DND-41 (cell line): ENCODE measurements at places on chromosomes 11 and 22.

DNA sequence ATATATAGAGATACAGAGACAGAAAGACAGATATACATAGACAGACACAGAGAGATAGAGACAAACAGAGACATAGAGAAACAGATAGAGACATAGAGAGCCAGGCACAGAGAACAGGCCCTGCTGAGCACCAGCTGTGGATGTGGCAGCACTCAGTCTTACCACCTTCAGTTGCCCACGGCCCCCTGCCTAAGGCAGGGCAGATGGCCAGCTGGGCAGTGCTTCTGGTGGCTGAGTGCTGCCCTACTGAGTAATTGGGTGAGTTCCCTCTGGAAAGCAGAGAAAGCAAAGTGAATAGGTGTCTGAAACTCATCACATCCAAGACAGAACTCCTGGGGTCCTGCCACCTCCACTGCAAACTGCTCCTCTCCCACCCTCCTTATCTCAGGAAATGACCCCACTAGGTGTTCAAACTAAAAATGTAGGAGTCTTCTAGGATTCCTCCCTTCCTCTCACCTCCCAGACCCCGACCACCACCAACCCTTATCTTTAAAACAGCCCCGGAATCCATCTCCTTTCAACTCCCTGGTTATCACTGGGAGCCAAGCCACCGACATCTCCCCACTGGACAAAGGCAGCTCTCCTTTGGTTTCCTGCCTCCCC lies 27.2 kb downstream of the SYN3 start:
- no peak for DNase-seq

DNA sequence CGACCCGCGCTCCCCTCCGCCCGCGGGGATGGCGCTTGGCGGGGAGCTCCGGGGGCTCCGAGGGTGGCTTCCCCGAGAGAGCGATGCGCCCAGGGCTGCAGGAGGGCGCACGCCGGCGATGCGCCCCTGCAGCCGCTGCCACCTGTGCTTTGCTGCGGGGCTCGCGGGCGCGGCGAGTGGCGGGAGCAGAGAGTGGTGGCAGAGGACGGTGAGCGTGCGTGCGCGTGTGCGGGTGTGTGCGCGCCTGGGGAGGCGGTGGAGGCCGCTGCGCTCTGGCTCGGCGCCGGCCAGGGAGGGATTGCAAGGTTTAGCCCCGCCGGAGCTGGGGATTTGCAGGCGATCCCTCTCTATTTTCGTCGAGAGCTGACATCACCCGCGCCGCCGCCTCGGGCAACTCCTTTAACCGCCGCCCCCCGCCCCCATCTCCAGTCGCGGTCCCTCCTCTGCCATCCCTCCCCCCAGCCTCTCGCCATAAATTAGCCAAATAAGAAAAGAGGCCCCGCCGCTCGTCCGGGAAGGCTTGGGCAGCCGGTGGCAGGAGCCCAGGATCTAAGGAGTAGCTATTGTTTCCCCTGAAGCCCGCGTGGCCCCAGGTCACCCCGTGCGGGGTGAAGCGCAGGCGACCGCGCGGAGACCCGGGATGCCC lies at the start of gene SLC1A2:
Gene SLC1A2, minus strand, starts transcription at position 375 of the 646 bp plus-strand sequence. CDS start 592 bp downstream, outside the sequence.
- no peak for DNase-seq

DNA sequence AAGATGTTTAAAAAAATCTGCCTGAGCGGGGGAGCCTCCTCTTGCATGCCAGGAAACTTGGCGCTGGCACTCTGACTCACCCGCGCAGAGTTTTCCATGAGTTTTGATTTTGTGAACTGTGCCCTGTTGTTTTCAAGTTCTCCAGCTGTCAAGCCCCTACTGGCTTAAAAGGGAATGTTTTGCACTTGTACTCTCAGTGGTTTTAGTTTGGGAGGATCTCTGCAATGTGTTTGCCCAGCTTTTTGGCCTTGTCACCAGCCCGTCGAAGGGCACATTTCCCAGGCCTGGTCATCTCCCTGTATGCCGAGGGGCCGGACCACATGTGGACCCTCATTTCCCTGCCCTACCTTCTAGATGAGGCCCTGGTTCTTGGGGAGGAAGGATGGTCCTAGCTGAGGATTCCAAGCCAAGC lies 12.2 kb downstream of the MRGPRF start:
- DNase-seq, result no peak

GRCh38 chr11:23455321-23455891 lies 595.1 kb upstream of the CCDC179 start:
- no peak for DNase-seq

DNA sequence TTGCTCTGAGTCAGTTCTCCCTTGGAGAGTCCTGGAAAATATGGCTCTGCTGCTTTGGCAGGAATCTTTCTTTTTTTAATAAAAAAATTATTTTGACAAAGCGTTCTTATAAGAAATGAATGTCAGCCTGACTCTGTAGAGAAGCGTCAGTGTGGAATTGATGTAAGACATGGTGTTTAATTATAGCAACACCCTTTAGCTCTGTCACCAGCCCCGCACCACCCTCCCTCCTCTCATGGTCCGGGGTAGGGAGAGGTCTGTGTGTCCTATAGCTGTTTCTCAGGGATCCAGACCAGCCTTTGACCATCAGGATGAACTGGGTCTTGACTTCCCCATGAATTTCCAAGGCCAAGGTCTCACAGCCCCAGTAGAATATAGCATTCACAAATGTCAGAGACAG lies 120.6 kb downstream of the CHST1 start:
- no peak for DNase-seq

DNA sequence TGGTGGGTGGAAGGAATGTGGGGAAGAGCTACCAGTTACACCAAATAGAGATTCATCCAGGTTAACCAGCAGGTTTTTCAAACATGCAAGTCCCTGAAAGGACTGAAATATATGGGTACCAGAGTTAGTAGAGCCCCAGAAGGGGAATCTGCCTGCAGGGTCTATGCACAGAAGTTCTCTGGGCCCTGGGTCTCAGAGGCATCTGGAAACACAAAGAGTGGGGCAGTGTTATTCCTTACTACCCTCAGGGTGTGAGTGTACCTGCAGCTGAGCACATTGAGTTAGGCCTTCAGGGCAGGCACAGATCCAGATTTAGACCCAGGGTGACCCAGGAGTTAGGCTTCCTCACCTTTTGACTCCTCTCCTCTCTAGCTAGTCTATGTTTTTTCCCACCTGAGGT lies 43.9 kb upstream of the SWAP70 start:
- no peak for DNase-seq

- DNase-seq, result no peak
Observed at GRCh38 chr11:83493917-83494316, 207.8 kb upstream of the CCDC90B start.
